ENCODE measurements at places on chromosomes 7 and 10.

- no peak for DNase-seq
Observed at GRCh38 chr7:43560742-43561330, 22.1 kb upstream of the STK17A start.

DNA sequence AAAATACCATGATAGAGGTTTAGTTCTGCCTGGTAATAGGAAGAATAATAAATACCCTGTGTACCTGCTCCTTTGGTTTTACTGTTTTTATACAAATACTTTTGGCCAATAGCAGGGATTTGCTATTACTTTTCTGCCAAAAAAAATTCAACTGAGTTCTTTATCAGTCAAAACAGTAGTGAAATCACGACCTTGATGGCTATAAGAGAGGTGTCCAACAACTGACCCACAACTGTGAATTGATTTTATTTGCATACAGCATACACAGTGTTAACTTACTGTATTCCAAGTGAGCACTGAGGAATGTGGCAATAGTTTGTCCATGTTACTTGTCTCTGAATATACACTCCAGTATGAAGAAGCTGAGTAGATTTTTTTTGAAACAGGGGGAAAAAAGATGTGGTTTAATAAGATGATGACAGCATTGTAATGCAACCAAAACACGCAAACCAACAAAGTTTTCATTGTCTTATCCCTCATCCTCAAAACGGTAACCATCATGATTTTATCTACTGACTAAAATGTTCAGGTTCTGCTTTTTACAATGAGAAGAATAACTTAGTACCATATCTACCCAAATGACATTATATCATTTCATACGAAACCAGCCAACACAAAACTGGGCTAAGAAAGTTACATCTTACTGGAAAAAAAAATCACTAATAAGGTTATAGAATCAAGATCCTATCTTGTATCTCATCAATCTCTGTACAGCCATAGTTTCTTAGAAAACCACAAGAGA is 63.3 kb downstream of the GSAP start:
- no peak for DNase-seq

- DNase-seq, result no peak
Observed at GRCh38 chr10:78473006-78473405, 439.3 kb downstream of the RPS24 start.

- no peak for DNase-seq
Observed at GRCh38 chr10:50653142-50653541, 29.4 kb upstream of the SGMS1 start.

Measured in stimulated activated CD4-positive, alpha-beta T cell treated with anti-CD3 and anti-CD28 coated beads, TNF-alpha, amount 100 ng/mL, for 4 hours (primary cell).